Fibroblast of skin of scalp (primary cell): ENCODE measurements at places on chromosomes 2 and 18.

DNA sequence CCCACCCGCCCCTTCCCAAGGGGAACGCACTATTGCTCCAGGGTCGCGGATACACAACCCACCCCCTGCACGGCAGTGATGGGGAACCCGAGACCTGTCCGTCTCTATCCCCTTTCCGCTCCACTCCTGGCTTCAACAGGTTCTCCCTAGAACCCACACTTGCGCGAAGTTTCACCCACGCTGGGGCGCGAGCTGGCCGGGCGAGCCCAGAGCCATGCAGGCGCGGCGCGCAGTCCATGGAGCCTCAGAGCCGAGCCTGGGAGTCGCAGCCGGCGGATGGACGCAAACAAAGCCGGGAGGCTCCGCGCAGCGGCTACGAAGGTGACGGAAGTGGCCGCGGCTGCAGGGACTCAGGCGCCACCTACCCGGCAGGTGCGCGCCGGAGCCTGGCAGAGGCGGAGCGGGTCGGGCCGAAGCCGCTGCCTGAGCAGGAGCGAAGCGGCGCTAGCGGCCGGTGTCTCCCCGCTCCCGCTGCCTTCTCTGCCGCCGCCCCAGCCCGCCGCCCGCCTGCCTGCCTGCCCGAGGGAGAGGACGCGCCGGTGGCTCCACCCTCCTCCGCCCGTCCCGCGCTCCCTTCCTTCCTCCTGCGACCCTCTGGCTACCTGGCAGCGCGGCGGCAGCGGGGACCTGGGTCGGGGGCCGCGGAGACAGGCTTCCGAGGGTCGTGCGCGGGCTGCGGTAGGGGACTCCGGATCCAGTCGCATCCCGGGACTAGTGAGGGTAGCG is 14.0 kb downstream of the ALPG start:
- no peak for DNase-seq

- peak; percentile 70 for DNase-seq
These were observed 62.5 kb downstream of the RELCH start for GRCh38 chr18:62249478-62250097.

GRCh38 chr2:75353131-75353530 is 153.8 kb upstream of the TACR1 start:
- DNase-seq = no peak

GRCh38 chr2:181354626-181355025 is 102.6 kb upstream of the ITGA4 start:
- DNase-seq = peak; percentile 79

GRCh38 chr2:100580367-100581276 is 17.8 kb downstream of the PDCL3 start:
- DNase-seq = no peak

- DNase-seq = no peak
These were observed 103.5 kb downstream of the MSH2 start for GRCh38 chr2:47506436-47506835.

GRCh38 chr2:217038001-217038400 is 178.1 kb upstream of the TNP1 start:
- DNase-seq = no peak

GRCh38 chr2:157257312-157258252 is at the start of gene GALNT5:
GALNT5 (plus strand) TSS chr2:157257705; CDS start chr2:157258083, 378 bp downstream.
- peak; percentile 60 for DNase-seq

DNA sequence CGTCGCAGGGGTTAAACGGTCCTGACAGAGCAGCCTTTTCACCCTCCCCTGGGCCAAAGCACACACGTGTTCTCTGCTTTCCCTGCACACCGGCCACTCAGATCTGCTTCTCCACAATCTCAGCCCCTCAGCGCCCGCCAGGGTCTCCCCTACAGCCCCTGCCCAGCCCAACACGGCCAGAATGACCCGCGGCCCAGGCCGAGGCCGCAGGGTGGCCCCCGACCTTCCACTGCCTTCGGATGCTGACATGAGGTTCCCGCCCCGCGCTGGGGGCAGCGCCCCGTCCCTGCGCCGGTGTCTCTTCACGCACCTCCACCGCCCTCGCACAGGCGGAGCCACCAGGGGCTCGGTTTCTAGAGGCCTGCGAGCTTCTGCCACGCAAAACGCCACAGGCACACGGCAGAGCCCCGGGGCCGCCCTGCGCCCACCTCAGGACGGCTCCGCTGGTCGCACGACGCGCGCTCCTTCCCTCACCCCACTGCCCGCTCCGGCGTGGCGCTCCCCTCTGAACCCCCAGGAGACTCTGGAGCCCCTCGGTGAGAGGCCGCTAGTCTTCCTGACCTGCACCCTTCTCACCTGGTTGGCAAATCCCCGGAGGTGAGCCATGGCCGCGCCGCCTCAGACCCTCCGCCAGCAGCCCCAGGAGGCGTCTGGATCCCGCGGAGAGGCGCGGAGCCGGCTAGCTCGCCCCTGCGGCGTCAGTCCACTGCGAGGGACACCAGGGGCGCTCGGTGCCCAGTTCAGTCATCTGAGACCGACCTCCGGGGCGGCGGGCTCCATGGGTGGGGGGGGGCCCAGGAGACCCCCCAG is 749 bp downstream of the STK25 start:
- peak; percentile 39 for DNase-seq

- peak; percentile 34 for DNase-seq
These were observed 640 bp downstream of the ROCK2 start for GRCh38 chr2:11343650-11344341.

GRCh38 chr18:48161911-48162698 is 231.6 kb upstream of the SMAD2 start:
- DNase-seq = no peak

DNA sequence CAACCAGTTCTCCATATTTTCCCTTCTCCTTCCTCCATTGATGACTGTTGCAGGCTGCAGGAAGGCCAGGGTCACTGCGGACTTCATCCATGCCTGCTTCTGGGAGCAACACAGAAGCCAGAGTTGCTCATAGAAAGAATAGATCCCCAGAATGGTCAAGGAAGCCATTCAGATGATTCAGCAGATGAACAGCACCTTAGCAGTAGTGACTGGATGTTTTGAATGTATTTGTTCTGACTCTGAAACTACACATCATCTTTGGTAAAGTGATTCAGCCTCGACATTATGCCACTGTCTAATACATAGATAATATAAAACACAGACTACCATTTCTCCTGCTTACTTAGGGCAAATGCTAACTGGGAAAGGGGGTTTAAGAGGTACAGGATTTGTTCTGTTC is 411.6 kb downstream of the RND3 start:
- DNase-seq = peak; percentile 64

GRCh38 chr2:140552634-140553033 is 1578.2 kb downstream of the LRP1B start:
- DNase-seq = no peak

GRCh38 chr2:224650815-224651439 is 65.2 kb downstream of the CCDC195 start:
- peak; percentile 55 for DNase-seq

- no peak for DNase-seq
These were observed 21.5 kb downstream of the GPR39 start for GRCh38 chr2:132437852-132438669.

DNA sequence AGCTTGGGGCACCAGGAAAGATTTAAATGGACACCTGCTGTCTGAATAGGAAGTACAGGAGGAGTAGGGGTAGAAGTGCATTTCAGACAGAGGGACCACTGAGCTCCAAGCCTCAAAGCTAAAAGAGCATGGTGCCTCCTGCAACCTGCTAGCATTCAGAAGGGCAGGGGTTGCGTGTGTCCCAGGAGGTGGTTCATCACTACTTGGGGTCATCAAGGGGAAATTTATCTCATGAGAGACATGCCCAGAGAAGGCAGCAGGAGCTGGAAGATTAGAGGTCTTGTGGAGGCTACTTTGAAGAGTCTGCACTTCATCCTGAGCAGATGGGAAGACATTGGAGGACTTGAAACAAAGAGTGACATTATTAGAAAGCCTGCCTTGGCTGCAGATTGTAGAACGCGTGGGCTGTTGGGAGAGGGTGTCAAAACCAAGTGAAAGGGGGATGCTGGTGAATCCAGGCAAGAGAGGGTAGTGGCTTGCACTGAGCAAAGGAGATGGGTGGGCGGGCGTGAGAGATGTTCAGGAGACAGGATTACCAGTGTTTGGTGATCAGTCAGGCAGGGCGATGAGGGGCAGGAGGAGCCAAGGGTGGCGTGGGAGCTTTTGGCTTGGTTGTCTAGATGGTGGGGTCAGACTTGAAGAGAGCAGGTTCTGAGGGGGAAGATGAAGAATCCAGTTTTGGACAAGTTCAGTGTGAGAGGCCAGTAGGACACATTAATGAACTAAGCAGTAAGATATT is 154.0 kb downstream of the DYSF start:
- no peak for DNase-seq

DNA sequence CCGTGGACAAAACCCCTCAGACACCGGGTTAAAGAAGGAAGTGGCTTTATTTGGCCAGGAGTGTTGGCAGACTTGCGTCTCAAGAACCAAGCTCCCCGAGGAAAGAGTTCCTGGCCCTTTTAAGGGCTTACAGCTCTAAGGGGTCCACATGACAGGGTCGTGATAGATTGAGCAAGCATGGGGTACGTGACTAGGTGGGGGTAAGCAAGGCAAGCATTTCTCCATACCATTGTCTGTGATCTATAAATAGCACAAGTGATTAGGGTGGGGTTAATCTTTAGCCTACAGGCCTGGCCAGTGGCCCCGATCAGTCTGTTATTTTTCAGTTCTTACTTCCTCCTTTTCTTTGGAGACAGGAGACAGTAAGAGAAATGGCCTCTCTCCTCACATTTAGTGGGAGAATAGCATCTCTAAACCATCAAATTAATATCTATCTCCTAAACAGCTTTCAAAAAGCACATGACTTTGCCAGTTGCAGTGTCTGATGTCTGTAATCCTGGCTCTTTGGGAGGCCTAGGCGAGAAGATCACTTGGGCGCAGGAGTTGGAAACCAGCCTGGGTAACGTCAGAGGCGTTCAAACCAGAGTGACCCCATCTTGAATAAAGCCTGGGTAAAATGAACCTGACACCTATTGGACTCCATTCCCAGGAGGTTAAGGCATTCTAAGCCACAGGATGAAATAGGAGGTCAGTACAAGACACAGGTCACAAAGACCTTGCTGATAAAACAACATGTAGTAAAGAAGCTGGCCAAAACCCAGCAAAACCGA is 18.3 kb upstream of the CNOT11 start:
- no peak for DNase-seq

DNA sequence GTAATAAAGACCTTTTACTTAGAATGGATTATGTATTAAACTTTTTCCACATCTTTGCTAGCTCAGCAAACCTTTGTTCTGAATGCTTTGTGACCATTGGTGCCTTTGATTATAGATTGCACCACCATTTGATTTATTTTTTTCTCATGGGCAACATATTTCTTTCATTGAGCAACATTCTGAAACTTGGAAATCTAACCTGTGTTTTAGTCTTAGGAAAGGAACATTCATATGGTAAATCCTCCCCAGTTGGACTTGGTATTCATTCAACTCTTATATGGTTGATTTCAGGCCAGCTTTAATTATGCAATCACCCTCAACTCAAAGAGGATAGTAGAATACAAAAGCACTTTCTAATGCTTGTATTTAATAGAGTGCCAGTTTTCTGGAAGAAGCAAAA is 1077.9 kb upstream of the ZEB2 start:
- no peak for DNase-seq

DNA sequence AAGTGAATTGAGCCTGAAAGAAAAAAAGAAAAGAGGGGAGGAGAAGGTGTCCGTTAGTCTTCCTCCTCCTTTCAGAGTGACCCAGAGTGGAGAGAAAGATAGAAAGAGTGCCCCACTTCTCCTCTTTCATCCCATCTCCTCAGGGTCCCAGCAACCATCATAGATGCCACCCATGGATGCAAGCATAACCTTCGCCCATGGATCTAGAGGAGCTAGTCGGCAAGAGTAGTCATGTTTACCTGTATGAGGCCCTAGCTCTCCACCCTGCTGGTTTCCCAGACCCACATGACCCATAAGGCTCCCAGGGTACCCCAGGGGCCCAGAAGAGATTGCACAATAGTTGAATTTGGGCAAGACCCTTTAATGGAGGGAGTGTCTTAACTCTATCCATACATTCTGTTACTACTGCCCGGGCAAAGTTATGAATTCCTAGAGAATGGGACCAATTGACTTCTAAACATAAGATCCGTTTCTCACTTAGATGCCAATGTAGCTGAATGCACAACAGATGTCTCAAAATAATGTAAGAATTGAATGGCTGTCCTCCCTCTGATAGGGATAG is 56.1 kb upstream of the CDCA7 start:
- DNase-seq = no peak

DNA sequence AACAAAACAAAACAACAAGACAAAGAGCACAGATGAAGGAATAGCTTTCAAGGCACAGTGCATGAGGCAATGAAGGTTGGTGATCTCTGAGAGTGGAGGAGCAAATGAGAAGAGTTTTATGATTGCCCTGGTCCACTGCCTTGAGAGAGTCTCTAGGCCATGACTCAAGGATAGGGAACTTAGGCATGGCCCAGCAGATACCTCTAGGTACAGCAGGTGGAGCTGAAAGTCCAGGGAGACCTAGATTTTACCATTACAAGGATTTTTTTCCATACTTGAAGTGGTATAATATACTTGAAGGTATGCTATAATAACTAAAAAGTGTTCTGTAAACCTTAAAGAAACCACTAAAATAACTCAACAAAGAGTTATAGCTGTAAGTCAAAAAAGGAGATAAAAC is 239.5 kb upstream of the KLHL29 start:
- DNase-seq = no peak

GRCh38 chr2:55555977-55556376 is 36.5 kb downstream of the CFAP36 start:
- peak; percentile 11 for DNase-seq

DNA sequence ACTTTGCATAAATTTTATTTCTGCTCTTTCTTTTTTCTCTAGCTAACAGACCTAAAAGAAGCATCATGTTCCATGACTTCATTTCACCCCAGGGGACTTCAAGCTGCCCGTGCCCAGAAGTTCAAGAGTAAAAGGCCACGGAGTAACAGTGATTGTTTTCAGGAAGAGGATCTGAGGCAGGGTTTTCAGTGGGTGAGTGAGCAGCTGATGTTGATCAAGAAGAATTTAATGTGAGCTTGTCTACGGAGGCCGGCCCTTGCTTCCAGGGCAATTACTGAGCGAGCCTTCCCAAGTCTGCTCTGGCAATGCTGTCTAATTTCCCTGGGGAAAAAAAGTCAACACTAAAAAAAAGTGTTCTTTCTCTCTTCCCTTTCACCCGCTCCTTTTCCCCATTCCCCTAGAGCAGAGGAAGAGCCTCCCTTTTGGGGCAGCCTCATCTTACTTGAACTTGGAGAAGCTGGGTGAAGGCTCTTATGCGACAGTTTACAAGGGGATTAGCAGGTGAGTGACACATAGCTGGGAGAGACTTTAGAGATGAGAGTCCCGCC is 1.2 kb downstream of the CDK15 start:
- DNase-seq = peak; percentile 95

GRCh38 chr18:51447351-51448342 is 250.2 kb upstream of the MEX3C start:
- DNase-seq = no peak

DNA sequence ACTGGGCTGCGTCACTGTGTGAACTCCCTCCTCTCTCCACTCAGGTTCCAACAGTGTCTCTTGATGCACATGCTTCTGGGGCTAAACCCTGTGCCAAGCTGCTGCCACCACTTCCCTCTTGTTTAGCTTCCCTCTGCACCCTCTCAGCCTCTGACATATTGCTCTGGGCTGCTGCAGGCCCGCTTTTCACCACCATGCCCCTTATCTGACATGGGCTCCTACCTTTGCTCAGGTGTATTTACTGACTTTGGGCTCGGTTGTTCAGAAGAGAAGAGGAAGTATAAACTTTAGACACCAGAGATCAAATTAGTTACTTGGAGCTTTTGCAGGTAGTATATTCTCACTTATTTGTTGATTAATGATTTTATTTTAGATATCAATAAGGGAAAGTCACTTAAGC is 77.6 kb downstream of the WDR7 start:
- no peak for DNase-seq

- no peak for DNase-seq
These were observed 20.9 kb upstream of the AGFG1 start for GRCh38 chr2:227450926-227451654.

- no peak for DNase-seq
These were observed 7.6 kb upstream of the FARSB start for GRCh38 chr2:222663479-222663878.
